ENCODE measurements at places on chromosomes 13 and 19.
A peak's percentile ranks its signal among the peaks of the same experiment; 100 is the strongest.

DNA sequence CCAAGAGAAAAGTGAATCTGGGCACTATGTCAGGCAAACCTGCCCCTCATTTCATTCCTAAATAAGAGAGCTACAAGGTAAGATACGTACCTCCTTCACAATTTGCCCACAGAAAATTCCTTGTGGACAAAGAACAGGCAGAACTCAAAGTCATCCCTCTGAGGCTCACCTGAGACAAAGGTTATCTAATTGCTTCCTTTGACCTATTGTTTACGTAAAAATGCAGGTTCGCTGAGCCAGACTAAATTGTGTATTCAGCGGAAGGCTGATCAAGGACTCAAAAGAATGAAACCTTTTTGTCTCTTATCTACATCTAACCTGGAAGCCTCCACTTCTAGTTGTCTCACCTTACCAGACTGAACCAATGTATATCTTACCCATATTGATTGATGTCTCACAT lies 213.3 kb downstream of the POSTN start:
- no peak for DNase-seq

- no peak for DNase-seq
These were observed 21.6 kb upstream of the SIGLEC14 start for GRCh38 chr19:51668216-51668615.

DNA sequence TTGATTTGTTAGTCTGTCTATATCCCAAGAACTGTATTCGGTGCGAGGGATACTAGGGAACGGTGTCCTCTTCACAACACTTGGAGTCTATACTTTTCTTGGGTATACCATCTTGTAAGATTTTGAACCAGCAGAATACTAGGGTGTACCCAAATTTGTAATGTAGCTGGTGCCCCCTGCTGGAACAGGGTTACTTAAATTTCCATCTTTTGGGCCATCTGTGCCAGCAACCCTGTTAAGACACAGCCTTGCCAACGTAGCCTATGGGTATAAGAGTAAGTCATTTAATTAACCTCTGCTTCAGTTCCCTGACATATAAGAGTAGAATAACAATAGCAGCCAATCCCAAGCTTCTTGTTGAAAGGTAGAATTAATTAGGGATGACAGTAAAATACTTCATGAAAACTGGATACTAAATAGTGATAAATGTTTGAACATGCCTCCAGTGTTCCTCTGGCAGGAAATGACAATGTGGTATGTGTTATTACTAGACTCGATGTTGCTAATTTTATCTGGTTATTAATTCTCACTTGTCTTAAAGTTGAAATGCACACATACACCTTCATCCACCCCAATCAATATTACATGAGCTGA lies 607.6 kb downstream of the FGF9 start:
- DNase-seq = peak; percentile 22

DNA sequence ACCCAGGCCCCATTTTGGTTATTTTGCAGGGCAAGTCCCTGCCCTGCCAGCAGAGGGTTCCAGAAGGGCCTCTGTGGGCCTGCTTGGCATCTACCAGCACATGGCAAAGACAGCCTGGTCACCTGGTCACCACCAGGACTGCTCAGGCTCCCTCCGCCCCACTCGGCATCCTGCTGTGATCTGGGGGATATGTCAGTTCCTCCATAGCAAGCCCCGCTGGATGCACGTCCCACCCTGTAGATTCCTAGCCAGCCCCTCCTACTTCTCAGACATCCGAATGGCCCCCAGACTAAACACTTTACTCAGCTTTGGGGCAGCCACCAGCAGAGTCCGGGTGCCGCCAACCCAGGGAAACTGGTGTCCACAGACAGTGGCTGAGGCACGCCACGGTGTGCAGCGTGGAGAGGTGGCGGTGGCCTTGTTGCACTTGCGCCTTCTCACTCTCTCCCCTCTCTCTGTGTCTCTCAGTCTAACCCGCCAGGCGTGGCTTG lies 31.8 kb upstream of the USE1 start:
- DNase-seq = no peak

DNA sequence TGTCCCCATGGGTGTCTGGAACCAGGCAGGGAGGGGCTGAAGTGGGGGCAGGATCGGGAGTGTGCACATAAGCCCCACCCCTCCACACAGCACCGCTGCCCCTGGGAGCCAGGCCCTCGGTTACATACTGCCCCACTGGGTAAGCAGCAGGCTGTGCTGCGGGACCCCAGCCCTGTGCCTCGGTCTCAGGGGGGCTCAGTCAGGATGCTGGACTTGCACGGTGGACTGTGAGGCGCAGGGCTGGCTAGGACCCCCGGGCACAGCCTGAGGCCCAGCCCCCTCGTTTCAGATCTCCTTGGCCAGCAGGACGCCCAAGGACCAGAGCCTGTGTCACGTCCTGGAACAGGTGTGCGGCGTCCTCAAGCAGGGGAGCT lies 16.3 kb downstream of the MPND start:
- DNase-seq = no peak

Measured in ACHN (cell line).